ENCODE measurements at places on chromosomes 16 and 17. TPM values are rescaled to one million over a fixed set of nuclear protein-coding genes. Genes with fewer than 3 reads are reported as not detected.

DNA sequence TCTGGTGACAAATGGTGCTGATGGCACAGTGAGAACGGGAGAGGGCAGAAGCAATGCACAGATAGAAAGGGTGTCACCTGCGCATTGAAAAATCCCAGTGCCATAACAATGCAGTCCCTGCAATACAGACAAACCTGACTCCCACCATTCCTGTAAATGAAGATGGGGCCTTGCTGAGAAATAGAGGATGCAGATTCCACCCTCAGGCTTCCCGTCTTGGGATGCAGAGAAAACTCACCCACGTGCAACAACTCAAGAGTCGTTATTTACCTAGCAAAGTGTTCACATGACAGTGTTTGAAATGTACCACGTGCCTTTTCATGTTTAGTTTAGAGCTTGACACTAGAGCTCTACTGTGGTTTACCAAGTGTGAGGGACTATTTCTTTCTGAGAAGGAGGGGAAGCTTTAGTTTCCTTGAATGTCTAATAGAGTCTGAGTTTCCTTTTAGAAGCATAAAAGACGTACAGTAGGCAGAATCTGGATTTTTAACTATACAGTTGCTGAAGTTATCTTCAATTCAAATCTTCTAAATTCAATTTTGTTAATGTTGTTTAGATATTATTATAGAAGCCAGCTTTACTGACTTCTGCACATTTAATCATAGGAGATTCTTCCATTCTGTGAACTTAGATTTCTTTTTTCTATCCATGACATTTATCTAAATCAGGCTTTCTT, 35.6 kb downstream of the WWOX start:
- DNase-seq: peak; percentile 22

DNA sequence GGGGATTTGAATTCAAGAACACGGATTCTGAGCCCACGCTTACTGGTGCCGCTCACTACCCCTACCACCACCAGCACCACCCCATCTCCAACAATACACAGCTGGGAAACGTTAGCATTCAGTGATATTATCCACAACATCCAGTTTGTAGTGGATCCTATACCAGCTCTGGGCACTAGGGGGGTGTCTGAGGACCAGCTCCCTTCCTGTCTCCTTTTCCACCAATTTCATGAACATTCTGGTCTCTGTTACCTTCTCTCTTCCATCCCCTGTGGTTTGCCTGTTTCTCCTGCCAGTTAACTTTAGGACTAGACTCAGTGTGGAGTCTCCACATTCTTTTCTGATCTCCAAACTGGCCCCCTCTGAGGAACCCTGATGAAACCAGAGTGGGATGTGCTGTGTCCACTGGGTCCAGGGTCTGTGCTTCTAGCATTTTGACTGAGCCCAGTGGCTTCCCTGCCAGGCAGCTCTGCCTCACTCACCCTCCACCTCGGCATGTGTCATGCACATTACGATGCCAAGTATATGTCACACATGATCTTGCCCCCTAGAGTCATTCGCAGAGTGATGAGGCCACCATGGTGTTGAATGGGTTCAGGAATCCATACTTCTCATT, 187.0 kb upstream of the CDH13 start:
- DNase-seq: peak; percentile 20

DNA sequence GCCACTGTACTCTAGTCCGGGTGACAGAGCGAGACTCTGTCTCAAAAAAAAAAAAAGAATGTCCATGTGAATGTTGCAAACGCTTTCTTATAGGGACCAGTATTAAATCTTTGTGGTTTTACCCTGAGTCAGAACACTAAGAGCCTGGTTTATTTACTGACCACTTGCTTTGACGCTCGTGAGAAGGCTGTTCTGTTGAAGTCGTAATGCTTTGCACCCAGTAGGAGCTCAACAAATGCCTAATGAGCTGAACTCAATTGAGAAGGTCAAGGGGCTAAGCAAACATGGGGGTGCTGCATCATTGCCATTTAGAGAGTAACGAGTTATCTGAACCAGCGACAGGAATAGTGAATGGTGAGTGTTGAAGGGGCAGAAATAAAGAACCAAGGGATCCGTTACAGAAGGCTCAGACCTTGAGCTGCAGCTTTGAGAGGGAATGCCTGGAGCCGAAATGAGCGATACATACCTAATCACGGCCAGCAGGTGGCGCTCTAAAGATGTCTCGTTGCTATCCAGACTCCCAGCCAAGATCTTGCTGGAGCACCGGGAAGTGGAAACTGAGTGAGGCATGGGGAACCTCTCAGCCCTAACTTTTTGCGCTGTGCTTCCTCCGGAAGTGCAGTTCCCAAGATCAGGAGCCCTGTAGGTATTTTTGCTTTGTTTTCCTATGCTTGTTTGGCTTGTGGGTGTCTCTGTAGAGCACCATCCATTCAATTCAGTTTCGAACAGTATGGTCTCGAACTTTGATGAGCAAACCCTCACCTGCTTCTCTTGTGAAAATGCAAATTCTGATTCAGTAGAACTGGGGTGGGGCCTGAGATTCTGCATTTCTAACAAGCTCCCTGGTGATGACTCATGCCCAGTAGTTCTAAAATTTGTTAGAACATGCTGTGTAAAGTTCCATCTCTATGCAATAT, 12.6 kb upstream of the RNF222 start:
- DNase-seq: peak; percentile 91

DNA sequence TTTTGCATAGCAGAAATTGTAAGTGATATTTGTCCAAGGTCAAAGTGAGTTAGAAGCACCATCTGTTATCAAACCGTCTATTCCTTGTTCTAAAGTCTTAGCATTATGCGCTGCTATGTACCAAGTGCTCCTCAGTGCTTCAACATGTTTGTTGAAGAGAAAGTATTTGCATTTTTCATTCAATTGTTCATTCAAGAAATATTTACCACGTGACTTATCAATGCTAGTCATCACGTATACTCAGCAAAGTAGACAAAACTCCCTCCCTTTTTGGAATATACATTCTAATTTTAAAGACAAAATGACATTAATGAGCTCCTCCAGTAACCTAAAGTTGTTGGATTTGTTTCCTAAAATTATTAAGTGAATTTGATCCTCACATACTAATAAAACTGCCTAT, 388.0 kb upstream of the CDH8 start:
- no peak for DNase-seq

GRCh38 chr17:354651-355556, 2.3 kb upstream of the RPH3AL start:
- no peak for DNase-seq

GRCh38 chr17:78986048-78986648, 6.4 kb upstream of the LGALS3BP start:
- DNase-seq: peak; percentile 69

DNA sequence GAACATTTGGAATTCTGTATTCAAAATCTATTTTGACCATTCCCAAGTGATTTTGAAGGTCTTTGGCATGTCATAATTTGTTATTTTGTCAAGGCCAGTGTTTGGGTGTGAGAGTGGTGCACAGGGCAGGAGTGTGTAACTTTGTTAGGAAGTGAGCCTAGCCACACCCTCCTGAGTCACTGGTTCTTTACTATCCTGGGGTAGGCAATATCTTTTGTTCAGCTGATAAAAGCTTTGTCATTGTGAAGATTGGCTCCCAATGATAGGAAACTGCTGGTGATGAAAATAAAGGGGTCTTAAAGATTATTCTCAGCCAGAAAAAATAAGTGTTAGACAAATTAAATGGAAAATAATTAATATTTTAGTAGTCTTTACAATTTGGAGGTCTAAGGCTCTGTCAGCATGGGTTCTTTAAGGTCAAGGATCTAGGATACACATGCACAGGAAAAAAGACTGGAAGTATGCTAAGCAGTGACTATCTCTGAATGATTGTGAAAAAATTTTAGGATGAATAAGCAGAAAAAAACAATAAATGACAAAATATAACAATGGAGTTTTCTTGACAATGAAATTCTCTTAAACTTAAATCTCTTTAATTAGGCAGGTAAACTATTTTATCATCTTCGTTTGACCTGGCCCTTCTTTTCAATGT, 5.1 kb downstream of the UBN1 start:
- no peak for DNase-seq

DNA sequence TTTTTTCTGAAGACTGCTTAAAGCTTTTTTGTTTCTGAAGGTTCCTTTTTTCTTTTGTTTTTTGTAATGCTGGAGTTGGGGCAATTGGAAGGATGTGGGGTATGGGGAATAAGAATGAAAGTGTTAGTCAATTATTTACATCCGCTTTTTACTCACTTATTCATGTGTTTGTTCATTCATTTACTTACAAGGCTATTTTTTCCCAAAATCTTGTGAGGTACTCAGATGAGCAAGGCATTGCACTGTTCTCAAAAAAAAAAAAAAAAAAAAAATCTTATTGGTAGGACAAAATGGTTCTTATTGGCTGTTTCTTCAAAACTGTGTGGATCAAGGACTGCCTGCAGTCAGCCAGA, 55.7 kb downstream of the PLD6 start:
- no peak for DNase-seq

DNA sequence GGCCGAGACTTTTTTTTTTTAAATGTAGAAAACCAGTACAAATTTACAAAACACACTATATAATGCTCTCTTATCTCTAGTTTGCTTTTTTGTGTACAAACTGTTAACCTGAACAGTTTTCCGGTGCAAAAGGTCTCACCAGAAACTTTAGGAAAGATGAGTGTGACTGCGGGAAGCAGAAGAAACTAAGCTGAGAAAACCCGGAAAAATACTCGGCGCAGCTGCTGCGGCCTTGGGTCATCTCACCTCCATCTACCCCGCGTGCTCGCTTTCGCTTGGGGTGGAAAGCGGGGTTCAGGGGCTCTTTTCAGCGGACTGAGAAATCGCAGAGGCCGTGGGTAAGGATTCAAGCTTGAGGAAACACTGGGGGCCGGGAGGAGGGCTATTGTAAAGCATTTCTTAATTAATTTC, 1.8 kb downstream of the SALL1 start:
- DNase-seq: no peak

DNA sequence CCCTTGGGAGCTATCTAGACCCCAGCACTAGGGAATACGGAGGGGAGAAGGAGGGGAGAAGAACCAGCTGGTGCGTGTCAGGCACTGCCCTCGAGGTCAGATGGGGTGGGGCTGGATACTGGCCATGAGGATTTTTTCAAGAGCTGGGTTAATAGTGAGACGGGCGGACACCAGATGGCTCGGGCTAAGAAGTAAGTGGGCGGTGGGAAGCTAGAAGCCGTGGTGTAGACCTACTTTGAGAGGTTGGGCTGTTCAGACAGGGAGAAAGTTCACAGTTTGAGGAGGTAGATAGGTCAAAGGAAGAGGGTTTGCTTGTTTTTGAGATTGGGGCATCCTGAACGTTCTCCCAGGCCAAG, 303.8 kb downstream of the SEC14L1 start:
- DNase-seq: no peak

DNA sequence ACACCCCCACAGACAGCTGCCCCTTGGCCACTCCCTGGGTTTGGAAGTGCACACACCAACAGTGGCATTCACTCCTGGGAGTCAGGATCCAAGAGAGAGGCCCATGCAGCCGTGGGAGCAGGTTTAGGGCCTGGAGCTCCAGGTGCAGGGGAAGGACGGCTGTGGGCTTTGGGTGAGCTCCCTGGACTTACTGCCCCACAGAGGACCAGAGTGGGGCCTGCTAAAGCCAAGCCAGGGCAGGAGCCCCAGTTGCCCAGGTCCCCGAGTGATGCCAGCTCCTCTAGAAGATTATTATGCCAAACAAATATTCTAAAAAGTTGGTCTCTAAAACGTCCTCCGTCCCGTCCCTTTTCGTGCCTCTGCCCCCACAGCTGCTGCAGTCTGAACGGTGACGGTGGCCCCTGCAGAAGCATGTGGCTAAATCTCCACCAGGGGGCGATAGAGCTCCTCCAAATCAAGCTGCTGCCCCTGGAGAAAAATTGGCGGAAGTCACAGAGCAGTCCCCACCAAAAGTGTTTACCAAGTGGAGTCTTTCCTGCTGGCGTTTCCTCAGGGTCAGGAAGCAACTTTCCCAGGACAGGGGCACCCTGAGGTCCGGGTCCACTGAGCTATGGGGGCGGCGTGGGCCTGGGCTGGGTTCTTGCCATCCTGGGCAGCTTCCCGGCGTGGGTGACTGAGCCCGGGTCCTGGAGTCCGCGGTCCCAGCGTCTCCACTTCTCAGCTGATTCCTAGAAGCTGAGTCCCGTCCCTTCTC, 4.2 kb downstream of the ARMC7 start:
- peak; percentile 94 for DNase-seq

DNA sequence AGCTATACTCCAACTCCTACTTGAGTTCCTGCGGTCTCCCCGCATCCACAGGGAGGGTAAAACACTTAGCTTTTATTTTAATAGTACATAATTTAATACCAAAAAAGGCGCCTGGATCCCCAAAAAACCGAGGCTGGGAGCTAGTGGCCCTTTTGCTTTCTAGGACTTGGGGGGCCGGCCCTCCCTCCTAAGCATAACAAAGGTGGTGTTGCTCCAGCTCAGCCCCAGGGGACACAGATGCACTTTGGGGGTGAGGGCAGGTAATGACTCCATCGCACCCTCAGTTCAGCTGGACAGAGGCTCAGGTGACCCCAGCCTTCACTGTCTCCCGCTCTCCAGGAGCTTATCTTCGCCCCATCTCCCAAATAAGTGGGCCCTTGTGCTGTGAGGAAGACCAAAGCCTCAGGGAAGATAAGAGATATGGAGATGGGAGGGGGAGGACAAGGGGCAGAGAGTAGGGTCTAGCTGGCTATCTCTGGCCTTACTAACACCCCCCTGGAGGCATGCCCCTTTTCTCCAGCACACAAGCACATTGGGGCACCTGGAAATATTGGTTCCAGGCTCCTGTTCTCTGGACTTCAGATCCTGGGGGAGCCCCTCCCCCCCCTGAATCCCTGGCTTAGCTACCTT, 2.8 kb upstream of the NHERF1 start:
- no peak for DNase-seq

GRCh38 chr17:40541060-40541872, 24.0 kb downstream of the CCR7 start:
- DNase-seq: peak; percentile 46

DNA sequence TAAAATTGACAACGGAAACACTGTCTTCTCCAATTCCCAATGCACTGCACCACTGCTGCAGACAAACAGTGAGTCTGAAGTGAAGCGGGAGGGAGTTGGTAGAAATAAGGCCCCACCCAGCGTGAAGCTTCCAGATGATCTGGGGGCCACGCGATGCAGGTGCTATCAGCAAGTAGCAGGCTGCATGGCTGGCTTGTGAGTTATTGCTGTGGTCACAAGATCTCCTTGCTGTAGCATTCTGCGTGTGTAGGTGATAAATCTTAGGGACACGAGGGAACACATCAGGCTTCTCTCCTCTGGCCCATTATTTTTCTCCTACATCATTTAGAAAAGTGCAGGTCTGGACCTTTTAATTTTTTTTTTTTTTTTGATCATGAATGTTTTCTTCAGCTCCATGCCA, 407.6 kb downstream of the TMEM114 start:
- DNase-seq: no peak

GRCh38 chr17:27380551-27380950, 75.7 kb upstream of the KSR1 start:
- DNase-seq: no peak

DNA sequence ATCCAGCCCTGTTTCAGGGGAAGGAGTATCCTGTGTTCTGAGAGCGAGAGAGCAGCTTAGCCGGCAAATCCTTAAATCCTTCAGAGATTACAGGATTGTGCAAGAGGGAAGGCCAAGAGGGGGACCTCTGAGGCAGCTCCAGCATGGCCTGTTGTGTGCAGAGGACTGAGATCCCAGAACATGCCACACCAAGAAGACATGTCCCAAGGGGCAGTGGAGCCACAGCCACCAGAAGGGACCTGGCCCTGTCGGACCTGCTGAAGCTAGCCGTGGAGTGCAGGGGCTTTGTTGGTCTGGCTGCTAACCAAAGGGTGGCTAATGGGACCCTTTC, 1.6 kb upstream of the MRC2 start:
- DNase-seq: peak; percentile 59

The PRSS53 gene
- 1.5 TPM for total RNA-seq

The NPIPB13 gene
- 2.4 TPM for total RNA-seq

The PLCG2 gene
- total RNA-seq: 7.8 TPM

The ST3GAL2 gene
- total RNA-seq: 24.2 TPM

The TIGD7 gene
- total RNA-seq: 9.4 TPM

The CLDN7 gene
- total RNA-seq: 169 TPM
